Type B pancreatic cell (in vitro differentiated cells): ENCODE measurements at places on chromosomes 2 and 18. TPM values are rescaled to one million over a fixed set of nuclear protein-coding genes. Genes with fewer than 3 reads are reported as not detected.

DNA sequence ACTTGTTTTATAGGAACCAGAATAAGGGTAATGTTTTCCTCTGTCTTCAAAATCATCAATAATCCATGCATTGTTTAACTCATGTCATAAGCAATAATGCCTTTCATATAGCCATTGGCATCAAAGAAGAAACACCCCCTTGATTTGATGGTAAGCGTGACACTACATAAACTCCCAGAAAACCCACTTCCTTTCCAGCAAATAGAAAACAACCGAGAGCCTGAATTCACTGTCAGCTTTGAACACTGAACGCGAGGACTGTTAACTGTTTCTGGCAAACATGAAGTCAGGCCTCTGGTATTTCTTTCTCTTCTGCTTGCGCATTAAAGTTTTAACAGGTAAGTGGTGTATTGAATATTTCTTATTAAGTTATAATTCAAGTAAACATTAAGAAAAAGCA, at the start of gene ICOS:
ICOS (plus strand) TSS at position 229 of the 400 bp plus-strand sequence; CDS start at position 281, 52 bp downstream.
- no peak for DNase-seq

DNA sequence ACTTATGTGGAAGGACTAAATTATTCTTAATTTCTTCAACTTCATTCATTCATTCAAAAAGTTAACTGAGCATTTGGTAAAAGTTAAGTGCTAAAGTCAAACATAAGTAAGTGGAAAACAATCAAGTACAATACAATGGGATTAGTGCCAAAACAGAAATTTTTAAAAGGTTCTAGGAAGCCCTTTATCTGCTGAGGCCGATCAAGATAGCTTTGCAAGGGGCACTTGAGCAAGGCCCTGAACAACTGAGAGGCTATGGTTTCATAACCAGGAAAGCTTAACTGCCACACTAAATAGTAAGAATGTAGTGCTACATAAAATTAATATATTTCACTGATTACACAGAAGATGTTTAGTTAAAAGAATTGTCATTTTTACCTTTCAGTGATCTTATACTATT, 76.5 kb downstream of the NOL10 start:
- no peak for DNase-seq

- no peak for DNase-seq
Measured at GRCh38 chr2:55159752-55160151, 72.3 kb downstream of the CLHC1 start.

GRCh38 chr18:78770823-78771139, 208.8 kb upstream of the SALL3 start:
- no peak for DNase-seq

- no peak for DNase-seq
Measured at GRCh38 chr2:204237416-204237815, 300.9 kb downstream of the ICOS start.

- DNase-seq = no peak
Measured at GRCh38 chr2:160275656-160276055, 75.6 kb upstream of the ITGB6 start.

DNA sequence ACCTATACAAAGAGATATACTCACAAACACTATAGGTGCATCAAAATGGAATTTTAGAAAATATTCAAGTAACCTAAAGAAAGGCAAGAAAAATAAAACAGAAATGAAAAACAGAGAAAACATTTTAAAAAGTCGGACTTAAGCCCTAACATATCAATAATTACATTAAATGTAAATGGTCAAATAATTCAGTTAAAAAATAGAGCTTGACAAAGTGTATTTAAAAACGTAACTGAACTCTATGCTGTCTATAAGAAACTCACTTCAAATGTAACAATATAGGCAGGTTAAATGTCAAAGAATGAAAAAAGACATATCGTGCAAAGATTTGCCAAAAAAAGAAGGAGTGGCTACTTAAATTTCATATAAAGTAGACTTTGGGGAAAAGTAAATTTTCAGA, 163.9 kb downstream of the ACOXL start:
- no peak for DNase-seq

DNA sequence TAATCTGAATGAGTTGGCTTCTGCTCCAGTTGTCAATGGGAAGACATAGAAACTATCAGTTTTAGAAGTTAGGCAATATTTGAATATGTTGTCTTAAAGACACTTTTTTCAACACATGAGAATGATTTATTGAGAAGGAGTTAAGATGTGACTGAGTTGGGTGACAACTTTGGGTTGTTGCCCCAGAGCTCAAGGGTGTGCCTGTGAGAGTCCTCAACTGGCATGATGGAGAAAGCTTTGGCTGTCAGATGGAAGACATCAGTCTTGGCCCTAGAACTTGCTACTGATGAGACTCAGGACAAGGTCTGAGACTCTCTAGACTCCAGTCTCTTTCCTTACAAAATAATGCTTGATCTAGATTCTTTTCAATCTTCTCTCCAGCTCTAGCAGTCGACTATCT, 69.0 kb upstream of the CTAGE1 start:
- no peak for DNase-seq

- peak; percentile 62 for DNase-seq
Measured at GRCh38 chr2:78145997-78146722, 624.0 kb upstream of the LRRTM4 start.

Gene LYG1
- total RNA-seq = 1.6 and 2.1 TPM in 2 replicates

Gene ERBB4
- 5.3 and 9.9 TPM in 2 replicates for total RNA-seq

Gene SALL3
- 0.21 and 14.6 TPM in 2 replicates for total RNA-seq
